ENCODE measurements at places on chromosomes 2 and 18.

DNA sequence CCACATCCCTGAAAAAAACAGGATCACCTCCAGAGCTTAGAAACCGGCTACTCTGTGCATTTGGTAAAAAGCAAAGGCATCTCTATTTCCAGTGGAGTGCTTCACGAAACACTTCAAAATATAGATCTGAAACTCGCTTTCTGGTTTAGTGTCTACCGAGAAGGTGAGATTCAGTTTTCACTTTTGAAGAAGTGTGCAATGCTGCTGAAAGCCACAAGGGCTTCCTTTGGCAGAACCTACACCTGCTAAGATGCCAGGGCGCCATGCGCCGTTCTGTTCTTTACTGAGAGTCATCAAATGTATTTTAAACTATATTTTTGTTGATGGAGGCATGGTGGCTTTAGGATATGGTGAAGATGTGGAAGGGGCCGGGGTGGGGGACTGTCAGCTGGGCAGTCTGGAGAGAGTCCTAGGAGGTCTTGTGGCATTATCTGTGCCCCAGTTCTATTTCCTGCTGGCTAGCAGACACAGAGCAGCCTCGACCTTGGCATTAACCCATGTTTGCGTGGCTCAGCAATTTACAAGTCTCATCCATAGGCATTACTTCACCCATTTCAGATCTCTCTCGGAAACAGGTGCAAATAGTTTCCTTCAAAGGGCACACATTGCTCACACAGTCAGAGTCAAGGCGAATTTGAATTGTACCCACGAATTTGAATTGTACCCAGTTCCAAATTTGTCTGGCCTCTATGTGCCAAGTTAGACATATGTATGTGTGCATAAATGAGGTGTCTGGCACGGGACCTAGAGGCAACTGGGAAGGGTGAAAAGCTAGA is 46.7 kb upstream of the KCNF1 start:
- DNase-seq = no peak

DNA sequence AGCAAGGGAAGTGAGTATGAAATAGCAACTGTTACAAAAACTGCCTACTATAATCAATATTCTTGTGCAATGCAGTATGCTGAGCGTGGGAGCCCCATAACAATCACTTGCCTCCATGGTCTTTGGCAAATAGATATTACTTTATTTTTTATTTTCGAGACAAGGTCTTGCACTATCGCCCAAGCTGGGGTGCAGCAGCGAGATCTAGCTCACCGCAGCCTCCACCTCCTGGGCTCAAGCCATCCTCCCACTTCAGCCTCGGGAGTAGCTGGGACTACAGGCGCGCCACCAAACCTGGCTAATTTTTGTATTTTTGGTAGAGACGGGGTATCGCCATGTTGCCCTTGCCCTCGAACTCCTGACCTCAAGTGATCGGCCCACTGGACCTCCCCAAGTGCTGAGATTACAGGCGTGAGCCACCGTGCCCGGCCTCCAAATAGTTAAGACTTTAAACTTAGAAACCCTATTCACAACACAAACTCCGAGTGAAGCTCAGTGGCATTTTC is 1.2 kb upstream of the CCNT2 start:
- DNase-seq = no peak

GRCh38 chr18:50334546-50335152 is 40.2 kb upstream of the SKA1 start:
- no peak for DNase-seq

- no peak for DNase-seq
Measured at GRCh38 chr2:240465765-240466578, 30.5 kb downstream of the GPC1 start.

DNA sequence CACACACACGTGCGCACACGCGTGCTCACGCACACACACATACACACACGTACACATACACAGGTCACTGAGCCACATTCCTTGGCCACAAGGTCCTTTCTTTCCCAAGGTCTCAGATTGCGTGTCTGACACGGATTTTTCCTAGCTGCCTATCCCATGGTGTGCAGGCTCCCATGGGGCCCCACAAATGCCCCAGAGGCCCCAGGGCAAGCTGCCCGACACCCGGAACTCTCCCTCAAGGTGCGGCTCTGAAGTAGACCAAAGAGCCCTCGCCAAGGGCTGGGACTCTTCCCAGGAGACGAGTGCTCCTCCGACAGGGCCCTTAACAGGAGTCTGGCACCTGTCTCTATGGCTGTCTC is 46.7 kb downstream of the SDC1 start:
- no peak for DNase-seq

DNA sequence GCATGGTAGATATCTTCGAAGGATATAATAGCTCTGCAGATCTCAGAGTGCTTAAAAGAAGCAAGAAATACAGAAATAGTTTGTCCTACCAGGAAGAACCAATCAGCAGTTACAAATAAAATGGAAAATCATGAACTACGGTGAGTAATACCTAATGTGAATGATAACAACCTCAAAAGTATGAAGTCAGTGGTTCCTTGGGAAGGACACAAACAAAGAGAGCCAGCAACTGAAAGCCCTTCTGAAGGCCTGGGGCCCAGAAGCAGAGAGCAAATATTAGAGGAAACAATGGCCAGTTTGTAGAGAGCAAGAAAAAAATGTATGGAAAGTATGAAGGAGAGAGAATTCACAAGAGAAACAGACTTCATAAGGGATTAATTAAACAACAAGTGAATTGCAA is 226.8 kb upstream of the CHST9 start:
- DNase-seq = peak; percentile 7

DNA sequence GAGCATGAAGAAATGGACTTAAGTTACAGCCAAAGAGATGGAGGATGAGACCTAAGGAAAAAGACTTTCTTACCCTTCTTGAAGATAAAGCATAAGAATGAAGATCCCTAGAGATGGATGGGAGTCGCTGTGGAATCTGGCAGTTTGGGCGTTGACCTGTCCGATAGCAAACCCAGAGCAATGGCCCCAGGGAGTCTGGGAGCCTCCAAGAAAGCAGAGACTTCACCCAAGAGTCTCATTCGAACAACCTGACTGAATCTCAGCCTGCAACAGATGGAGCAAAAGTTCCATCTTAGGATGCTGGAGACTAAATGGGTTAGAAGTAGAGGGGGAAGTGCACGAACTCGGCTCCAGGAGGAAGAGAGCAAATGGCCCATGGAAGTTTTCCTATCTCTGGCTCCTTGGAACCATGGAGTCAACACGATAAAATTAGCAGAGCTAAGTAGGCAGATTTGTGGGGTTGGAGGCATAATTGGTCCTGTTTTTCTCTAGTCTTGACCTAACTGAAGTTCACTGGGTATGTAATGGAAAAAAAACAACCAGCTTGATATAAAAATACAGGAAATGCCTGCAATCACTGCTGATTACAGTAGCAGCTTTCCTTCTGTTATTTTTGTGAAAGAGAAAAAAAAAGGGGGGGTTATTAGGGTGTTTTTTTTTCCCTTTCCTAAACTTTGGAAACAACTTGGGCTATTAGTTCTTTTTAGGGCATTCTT is 178.4 kb upstream of the EPAS1 start:
- peak; percentile 60 for DNase-seq

DNA sequence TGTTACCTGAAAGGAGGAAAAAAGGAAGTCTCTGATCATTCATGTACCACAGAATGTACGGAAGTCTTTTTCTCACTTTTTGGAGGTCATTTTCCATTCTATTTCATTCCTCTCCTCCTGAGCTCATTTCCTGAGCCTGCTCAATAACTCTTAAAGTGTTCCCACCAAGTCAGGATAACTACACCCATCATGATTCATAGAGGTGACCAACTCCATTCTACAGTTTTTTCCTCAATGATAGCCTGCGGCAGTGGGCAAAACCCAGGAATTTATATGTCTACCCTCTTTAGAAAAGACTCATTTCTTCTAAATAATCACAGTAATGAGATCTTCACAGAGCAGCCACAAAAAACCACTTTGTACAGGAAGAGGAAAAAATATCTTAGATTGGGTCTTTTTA is 372.5 kb downstream of the RBM43 start:
- peak; percentile 59 for DNase-seq
